Purkinje cell (primary cell): ENCODE measurements at places on chromosomes 5 and 9. TPM values are rescaled to one million over a fixed set of nuclear protein-coding genes. Genes with fewer than 3 reads are reported as not detected.

Gene UBAP1
- 12.3 and 19.3 TPM in 2 replicates for polyA plus RNA-seq

Gene DBH
- not detected in 2 replicates for polyA plus RNA-seq

Gene TRPM3
- 7.1 and 7.8 TPM in 2 replicates for polyA plus RNA-seq

Gene ARRDC3
- 7.9 and 8.5 TPM in 2 replicates for polyA plus RNA-seq

Gene STKLD1
- polyA plus RNA-seq, result 4.9 TPM in 1 of 2 replicates, not detected in the other

Gene ACSL6
- polyA plus RNA-seq, result 86.4 and 90.7 TPM in 2 replicates

Gene LRRC26
- polyA plus RNA-seq, result not detected in 2 replicates

Gene IFNE
- polyA plus RNA-seq, result not detected in 2 replicates

Gene LCN15
- polyA plus RNA-seq, result not detected in 2 replicates

Gene PIP5K1B
- 45.2 and 47.0 TPM in 2 replicates for polyA plus RNA-seq

Gene SNAPC4
- 0.55 and 0.71 TPM in 2 replicates for polyA plus RNA-seq

Gene AQP7
- not detected in 2 replicates for polyA plus RNA-seq

Gene FOXE1
- polyA plus RNA-seq, result not detected in 2 replicates

Gene SELENOP
- polyA plus RNA-seq, result 24.6 and 30.3 TPM in 2 replicates

Gene FABP6
- polyA plus RNA-seq, result 67.3 and 94.0 TPM in 2 replicates

Gene LYSMD3
- 12.0 and 12.6 TPM in 2 replicates for polyA plus RNA-seq

Gene ISL1
- polyA plus RNA-seq, result 0.10 TPM in 1 of 2 replicates, not detected in the other

Gene GTF3C4
- 2.9 and 5.0 TPM in 2 replicates for polyA plus RNA-seq

Gene NFIB
- 16.4 and 24.5 TPM in 2 replicates for polyA plus RNA-seq

Gene SLC35A4
- 8.9 and 9.9 TPM in 2 replicates for polyA plus RNA-seq

Gene SLC6A7
- polyA plus RNA-seq, result 0.65 TPM in 1 of 2 replicates, not detected in the other

Gene SEMA5A
- polyA plus RNA-seq, result 0.84 and 2.2 TPM in 2 replicates

Gene MLANA
- 0.93 TPM in 1 of 2 replicates, not detected in the other for polyA plus RNA-seq

Gene SLC25A2
- not detected in 2 replicates for polyA plus RNA-seq

Gene SPINK13
- polyA plus RNA-seq, result 1.2 TPM in 1 of 2 replicates, not detected in the other
